Stimulated activated CD4-positive, alpha-beta T cell treated with anti-CD3 and anti-CD28 coated beads, Interleukin-4, amount 100 ng/mL, for 1 hour (primary cell): ENCODE measurements at places on chromosomes 5 and 9.

GRCh38 chr9:136488247-136489214 is 5.7 kb upstream of the SEC16A start:
- peak; percentile 78 for DNase-seq

- DNase-seq: no peak
Observed at GRCh38 chr5:44486591-44486990, 97.4 kb upstream of the FGF10 start.

- DNase-seq: peak; percentile 97
Observed at GRCh38 chr9:37485389-37486255, at the start of gene POLR1E. Gene POLR1E (plus strand): TSS chr9:37485948. CDS start chr9:37486048, 100 bp downstream.

- DNase-seq: no peak
Observed at GRCh38 chr5:167764641-167765289, 526.7 kb upstream of the WWC1 start.

DNA sequence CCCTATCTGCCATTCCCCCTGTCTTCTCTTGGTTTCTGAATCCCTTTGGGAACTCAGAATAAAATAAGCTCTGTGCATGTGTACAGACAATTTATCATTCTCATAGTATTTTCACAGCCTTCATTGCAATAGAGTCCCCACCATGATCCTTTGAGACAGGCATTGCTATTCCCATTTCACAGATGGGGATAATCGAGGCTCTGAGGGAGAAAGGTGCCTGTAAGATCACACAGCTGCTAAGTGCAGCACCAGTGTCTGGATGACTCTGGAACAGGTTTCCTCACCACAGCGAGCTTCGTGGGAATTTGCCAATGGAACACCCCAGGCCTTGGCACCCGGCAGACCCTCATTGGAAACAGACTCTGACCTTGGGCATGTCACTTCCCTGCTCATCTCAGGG is 293.6 kb downstream of the NSG2 start:
- DNase-seq: no peak

GRCh38 chr5:137091472-137091871 is 407.7 kb downstream of the SPOCK1 start:
- no peak for DNase-seq

- no peak for DNase-seq
Observed at GRCh38 chr9:112310826-112311225, 22.6 kb downstream of the PTBP3 start.

GRCh38 chr5:120258123-120258522 is 206.0 kb upstream of the PRR16 start:
- no peak for DNase-seq

DNA sequence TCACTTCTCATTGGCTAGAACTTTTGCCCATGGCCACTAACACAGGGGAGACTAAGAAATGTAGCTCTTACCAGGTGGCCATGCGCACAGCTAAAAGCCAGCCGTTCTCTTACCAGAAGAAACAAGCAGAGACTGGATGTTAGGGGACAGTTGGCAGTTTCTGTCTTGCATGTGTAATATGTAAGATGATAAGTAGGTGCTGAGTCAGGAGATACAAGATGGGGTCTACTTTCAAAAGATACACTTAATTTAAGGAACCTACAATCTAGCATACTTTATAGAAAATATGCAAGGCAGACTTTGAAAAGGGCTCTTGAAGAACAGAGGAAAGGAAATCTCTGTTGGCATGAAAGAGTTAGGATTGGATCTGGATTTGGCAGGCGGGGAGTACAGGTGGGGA is 244.5 kb downstream of the ZSWIM6 start:
- DNase-seq: no peak

DNA sequence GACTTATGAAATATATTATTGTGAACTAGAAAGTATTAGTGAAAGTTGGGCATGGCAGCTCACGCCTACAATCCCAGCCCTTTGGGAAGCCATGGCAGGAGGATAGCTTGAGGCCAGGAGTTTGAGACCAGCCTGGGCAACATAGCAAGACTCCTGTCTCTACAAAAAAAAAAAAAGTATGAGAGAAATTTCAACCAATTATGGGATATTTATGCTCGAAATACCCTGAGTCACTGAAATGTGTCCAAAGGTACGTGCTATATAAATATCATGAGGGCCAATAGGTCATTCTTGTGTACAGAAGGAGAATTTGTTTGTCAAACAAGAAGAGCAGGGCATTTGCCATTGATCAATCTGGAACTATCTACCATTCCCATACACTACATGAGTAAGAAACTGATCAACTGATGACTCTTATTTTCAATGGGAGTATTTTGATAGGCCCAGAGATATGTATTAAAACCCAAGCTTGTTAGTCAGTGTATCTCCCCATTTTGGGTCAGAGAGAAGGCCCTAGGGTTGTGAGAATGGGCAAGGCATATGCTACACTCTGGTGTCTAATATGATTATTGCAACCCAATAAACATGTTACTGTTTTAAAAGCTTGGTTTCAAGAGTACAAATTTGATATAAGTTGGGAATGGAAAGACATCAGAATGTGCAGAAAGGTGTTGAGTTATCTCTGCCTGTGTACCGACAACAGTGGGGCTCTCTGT is 21.7 kb upstream of the HOMER1 start:
- DNase-seq: no peak

- DNase-seq: no peak
Observed at GRCh38 chr9:31023847-31024246, 1360.6 kb upstream of the ACO1 start.

DNA sequence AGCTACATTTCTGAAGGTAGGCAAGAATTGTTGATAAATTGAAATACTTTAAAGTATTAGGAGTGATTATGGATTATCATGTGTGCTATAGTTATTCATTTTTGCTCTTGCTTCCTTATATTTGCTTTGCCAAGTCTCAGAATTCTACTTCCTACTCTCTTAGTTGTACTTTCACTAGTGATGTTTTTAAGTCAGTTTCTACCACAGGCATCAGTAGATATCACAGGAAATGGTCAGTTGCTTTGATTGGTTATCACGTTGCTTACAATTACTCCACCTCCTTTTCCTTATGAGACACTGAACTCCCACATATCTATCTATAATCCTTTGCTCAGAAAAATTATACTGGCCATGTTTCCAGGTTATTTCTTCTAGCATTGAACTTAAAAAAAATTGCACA is 472.8 kb downstream of the DMRTA1 start:
- no peak for DNase-seq

GRCh38 chr5:74035521-74035937 is 409.5 kb downstream of the ARHGEF28 start:
- DNase-seq: no peak

DNA sequence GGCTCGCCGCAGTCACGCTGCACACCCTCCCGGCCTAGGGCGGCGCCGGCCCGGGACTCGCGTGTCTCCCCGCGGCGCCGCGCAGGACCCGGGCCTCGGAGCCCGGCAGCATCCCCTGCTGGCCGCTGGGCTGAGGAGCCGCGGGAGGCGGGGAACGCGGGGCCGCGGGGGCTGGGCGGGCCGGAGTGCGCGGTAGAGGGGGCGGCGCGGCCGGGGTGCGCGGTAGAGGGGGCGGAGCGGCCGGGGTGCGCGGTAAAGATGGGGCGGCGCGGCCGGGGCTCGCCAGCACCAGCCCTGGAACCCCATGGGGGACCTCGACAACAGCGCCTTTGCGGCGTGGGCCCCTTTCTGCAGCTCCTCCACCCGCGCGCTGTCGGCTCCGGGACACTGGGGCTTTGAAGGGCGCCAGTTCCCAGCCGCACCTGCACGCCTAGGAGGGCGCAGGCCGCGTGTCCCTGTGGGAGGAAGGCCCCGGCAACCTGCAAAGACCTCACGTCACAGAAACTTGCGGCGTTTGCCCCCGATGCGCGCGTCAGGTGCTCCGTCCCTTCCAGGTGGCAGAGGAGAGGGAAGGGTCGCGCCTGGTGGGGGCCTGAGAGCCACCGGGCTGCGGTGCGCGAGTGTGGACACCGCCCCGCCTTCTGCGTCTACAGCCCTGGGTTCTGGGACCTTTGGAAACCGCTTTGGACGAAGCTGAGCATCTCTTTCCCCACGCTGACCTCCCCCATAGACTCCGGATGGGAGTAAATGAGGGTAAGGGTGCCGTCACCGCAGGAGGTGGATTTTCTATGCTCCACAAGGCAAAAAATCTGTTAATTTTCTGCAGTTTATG is 49.6 kb downstream of the NSUN2 start:
- peak; percentile 11 for DNase-seq

DNA sequence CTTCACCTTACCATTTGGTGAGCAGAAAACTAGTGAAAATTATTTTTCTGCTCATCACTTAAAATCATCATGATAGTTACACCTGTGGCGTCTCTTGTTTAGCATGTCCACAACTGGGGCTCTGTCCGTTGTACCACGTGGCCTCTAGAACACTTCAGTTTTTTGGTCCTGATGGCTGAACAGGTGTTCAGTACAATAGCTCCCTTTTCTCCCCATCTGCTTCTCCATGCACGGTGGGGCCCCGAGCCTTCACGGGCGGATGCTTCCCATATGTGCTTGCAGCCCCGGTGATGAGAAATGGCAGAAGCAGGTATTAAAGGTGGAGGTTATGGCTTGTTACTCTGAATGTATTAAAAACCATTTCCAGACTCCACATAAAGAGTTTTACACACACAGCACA is 304.1 kb downstream of the CWC27 start:
- DNase-seq: no peak

DNA sequence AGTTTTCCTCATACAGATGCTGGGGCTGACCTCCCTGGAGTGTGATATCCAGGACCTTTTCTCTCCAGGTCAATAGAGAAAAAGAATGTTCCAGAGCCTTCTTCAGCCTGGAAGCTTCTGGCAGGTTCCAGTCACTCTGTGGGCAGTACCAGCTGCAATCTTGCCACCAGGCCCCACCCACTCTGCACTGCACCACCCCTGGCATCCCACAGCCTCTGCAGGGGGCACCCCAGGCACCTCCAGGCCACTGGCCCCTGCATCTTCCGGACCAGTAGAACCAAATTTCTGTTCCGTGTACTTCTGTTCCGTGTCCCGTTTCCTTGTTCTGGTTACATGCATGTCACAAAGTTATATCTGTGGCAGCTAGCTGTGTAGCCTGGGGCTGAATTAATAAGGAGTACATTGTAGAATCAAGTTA is 83.3 kb upstream of the ZBTB43 start:
- DNase-seq: no peak

- no peak for DNase-seq
Observed at GRCh38 chr5:72459913-72460312, 47.3 kb downstream of the ZNF366 start.

DNA sequence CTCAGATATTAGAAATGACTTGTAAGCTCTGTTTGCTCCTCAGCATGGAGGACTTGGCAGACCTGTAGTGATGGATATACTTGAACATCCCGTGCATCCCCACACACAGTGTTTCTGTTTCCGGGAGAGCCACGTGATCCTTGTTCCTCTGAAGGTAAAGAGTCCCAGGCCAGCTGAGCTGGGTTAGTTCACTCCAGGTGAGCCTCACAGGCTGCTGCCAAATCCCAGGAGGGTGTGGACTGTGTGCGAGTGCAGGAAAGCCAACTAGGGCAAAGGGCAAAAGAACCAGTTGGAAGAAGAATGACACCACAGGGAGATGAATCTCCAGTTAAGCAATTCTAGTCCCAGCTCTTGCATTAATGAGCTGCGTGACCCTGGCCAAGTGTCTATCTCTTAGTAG is 10.4 kb upstream of the TOMM5 start:
- no peak for DNase-seq
